ENCODE measurements at places on chromosomes 16 and 17.

DNA sequence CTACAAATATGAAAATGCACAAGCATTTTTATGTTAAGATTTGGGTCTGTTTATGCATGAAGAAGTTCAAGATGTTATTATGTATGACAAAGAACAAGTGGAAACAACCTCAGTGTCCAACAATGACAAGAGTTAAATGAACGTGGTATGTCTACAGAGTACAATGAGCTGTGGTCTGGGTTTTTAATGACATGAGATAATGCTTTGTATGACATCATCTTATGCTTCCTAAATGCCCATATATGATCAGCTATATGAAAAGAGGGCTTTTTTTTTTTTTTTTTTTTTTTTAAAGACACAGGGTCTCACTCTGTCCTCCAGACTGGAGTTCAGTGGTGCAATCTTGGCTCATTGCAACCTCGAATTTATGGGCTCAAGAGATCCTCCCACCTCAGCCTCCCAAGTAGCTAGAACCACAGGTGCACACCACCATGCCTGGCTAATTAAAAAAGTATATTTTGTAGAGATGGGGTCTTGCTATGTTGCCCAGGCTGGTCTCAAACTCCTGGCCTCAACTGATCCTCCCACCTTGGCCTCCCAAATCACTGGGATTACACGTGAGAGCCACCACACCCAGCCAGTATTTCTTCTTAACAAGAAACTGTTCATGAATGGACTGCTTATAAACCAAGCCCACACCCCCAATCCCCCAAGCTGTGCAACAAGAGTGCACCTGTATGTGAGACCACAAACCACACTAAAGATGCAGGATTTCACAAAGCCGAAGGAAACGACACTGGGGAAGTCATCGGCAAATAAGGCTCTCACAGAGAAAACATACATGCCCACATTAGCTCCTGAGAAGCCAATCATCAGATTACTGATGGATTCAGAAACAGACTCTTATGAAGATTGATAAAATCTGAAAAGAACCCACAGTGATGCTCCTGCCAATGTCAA, 114.5 kb downstream of the CPPED1 start:
- no peak for DNase-seq

DNA sequence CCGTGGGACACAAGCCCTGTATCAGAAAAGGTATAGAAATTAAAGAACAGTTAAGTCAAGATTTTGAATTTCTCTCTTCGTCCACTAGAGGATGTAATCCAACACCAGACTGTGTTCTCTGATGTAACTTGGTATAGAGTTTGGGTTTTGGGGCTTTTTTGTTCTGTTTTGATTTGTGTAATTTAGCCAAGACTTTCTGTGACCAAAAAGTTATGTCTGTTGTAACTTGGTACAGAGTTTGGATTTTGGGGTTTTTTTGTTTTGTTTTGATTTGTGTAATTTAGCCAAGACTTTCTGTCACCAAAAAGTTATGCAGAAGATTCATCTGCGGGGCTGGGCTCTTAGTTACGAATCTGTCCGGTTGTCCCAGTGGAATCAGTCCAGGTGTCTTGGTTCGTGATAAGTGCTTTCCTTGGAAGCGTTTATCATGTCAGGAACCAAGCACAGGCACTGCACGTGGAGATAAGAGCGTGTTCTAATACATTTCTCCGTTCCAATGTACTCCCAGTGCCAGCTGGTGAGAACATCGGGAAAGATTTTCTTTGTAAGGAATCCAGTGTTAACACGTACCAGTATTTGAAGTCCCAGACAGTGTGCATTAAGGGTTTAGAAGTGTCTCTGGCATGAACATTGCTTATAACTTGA, 44.1 kb upstream of the SEC14L1 start:
- no peak for DNase-seq

DNA sequence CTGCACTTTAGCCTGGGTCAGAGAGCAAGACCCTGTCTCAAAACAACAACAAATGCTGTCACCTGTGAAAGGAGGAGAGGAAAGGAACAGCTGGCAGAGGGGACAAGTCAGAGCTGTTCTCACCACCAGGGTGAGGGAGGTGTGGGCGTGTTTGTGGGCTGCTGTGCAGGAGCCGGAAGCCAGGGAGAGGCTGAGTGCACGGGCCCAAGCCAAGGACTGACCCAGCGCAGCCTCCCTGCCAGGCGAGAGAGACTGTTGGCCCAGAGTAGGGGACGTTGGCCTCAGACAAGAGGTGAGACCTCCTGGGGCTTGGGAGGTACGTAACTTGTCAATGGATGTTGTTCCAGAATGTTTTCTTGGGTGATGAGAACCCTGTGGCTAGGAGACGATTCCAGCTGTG, 10.7 kb downstream of the SPNS2 start:
- DNase-seq: no peak

GRCh38 chr16:68229431-68230175, 6.3 kb downstream of the ESRP2 start:
- no peak for DNase-seq
